AG10803 (cell line): ENCODE measurements at places on chromosomes 5 and 9.

DNA sequence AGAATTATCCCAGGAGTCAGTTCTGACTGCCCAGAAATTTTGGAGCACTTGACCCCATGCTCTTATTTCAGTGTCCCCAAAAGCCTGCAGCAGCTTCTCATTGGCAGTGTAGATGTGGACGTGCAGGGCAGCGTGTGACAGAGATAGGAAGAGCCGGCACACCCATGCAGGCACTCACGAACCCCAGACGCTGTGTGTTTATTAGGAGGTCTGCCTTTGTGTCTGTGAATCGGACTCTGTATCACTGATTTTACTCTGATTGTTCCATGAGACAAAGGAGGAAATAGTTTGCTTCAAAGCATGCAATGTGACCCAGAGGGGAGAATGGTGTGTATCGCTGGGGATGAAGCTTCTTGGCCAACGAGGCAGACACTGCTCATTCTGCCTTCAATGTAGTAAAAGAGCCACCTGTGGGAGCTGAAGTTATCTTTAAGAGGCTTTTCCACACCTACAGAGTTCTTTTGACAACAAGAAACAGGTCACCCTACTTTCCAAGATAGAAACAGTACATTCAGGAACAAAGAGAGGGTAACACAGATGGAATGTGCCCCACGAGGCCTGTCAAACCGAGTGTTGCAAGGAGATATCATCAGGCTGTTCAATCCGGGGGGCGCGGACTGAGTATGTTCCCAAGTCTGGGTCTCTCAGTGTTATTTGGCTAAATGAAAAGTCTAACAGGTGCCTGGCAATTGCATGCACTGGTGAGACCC, 224.0 kb downstream of the NTRK2 start:
- no peak for DNase-seq

DNA sequence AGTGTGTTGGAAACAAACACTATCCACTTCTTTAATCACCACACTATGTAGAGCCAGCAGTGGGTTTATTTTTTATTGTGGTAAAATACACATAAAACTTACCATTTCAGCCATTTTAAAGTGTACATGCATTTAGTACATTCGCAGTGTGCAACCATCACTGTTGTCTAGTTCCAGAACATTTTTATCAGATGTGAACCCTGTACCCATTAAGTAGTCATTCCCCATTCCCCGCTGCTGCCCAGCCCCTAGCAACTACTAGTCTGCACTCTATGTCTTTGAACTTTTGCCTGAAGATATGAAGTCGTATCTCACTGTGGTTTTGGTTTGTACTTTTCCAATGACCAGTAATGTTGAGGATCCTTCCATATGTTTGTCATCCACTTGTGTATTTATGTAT, 30.2 kb upstream of the F2R start:
- DNase-seq, result no peak

DNA sequence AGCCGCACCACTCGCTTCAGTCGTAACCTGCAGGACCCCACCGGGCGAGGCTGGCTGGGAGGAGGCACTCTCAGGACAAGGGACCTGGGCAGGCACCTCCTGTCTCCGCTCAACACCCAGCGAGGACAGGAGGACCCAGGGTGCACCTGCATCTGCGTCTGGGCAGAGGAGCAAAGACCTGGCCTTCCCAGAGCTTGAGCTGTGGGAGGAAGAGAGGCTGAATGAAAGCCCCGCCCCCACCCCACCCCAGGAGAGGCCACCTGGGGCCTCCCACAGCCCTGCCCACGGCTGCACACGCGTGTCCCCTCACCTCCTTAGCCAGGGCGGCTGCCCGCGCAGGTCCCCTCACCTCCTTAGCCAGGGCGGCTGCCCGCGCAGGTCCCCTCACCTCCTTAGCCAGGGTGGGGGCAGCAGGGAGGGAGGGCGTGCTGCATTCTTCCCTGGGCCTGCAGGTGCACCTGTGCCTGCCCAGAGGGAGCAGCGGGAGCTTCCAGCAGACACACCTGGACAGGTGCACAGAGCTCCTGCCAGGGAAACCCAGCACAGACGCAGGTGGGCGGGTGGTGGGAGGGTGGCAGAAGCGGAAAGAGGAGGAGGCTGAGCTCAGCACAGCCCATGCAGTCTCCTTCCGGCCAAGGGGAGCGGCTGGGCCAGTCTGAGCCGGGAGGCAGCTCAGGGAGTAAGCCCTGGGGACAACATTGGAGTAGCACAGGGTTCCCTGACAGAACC, 18.5 kb upstream of the SLC12A7 start:
- no peak for DNase-seq

- DNase-seq, result no peak
Observed at GRCh38 chr5:17219006-17219422, 1.6 kb downstream of the BASP1 start.

DNA sequence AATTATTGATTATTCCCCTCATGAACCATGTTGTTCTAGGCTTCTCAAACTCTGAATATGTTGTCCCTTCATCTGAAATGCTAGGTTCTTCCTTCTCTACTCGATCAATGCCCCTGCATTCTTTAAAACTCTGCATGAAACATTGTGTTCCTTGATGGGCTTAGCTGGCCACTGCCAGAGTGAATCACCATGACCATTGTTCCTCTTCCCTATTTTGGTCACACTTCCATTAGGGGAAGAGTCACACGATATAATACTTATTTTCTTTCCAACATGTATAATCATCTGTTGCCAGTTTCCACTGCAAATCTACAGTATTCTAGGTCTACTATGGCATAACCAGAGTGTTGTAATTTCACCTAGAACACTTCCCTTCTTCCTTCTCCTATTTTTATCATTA, 247.9 kb downstream of the TRPM3 start:
- DNase-seq, result no peak
